ENCODE measurements at places on chromosomes 2 and 18.

DNA sequence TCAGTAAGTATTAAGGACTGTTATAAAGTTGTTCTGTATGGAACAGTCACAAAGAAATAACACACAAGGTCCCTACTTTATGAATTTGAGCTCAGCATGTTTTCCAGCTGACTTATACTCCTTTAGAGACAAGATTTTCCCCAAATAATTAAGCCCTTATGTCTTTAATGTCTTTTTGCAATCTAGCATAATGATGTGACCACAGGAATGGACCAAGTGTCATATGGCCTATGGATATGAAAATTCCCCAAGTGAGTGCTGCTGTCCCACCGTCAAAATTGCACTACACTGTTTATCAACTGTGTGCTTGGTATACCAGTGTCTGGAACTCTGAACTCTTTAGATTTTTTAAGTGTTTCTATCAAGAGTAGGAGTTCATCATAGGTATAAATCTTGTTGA lies 369.6 kb downstream of the PID1 start:
- no peak for DNase-seq

GRCh38 chr2:56291711-56292110 lies 107.9 kb downstream of the CCDC85A start:
- DNase-seq: no peak

DNA sequence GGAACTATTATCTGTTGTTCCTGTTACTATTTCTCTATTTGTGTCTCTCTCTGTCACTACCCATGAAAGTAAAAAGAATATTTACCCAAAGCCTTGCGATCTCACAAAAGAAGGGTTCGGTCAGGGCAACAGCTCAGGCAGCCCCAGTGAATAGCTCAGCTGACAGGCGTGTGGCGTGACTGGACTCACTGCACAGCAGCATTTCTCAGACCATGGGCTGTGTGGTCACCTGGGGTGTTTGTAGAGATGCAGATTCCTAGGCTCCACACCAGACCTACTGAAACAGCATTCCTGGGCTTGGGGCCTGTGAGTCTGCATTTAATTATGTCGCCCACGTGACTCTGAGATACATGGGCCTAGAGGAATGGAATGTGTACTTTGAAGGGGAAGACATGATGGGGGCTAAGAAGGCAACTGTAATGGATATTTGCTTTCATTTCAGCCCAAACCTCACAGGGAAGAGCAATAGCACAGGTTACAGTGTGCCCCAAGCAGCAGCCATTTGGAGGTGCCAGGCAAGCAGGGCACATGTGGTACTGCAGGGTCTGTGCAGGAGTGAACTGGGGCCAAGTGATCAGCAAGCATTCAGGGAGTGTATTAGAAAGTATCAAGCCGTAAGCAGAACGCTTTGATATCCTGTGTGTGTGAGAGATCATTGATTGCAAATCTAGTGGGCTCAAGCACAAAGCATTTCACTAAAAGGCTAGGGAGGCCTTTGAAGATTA lies 90.4 kb upstream of the RBMS1 start:
- no peak for DNase-seq

DNA sequence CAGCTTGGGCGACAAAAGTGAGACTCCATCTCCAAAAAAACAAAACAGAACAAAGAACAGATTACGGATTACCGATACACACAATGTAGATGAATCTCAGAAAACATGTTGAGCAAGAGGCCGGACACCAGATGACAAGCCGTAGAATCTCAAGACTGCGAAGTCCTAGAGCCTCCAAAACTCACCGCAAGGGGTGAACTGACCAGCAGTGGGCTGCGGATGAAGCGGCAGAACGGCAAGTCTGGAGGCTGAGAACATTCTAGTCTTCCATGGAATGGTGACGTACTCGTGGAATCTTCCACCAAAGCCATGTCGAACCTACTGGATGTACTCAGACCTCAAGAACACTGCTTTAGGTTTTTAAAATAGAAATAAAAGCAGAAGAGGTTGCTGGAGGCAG lies 198.8 kb downstream of the NDUFA10 start:
- no peak for DNase-seq

DNA sequence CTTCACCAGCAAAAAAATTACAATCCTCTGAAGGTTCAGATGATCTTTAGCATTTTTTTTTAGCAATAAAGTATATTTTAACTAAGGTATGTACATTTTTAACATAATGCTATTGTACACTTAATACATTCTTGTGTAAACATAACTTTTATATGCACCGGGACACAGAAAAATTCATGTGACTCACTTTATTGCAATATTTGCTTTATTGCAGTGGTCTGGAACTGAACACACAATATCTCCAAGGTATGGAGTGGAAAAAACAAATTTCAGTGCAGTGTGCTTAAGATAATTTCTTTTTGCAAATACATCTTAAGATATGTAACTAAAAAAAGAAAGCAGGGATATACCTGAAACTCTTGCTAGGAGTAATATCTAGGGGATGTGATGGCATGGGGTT lies 5.1 kb upstream of the TWSG1 start:
- DNase-seq: no peak

- DNase-seq: no peak
These were observed 290.2 kb downstream of the METTL4 start for GRCh38 chr18:2281086-2281485.

DNA sequence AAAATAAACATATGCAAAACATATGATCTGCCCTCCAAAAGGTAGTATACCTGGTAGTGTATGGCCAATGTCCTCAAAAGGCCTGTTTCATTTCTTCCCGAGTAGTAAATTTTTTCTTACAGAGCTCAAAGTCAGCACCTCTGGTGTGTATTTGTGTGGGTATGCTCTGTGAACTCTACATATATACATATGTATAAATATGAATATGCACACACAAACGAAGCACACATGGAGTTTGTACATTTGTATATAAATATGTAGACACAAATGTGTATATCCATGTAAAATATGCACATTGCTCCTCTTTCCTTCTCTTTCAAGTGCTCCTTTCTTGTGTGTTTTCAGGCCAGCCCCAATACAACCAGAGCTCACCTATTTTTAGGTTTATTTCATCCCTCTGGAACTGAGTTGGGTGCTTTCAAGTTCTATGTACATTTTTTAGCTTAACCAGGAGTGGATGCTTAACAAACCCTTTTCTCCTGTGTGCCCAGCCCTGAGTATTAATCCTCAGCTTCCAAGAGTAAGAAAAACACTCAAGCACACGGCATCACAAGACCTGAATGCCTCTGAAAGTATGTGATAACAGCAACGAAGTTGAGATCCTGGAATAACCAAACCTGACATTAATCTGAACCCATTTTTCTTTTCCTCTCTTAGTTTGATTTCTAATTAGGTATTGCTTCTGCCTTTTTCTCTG lies 12.2 kb upstream of the GALNT5 start:
- no peak for DNase-seq

GRCh38 chr2:37782155-37782673 lies 110.8 kb upstream of the CDC42EP3 start:
- no peak for DNase-seq

GRCh38 chr2:126586317-126586716 lies 69.6 kb upstream of the GYPC start:
- DNase-seq: no peak

DNA sequence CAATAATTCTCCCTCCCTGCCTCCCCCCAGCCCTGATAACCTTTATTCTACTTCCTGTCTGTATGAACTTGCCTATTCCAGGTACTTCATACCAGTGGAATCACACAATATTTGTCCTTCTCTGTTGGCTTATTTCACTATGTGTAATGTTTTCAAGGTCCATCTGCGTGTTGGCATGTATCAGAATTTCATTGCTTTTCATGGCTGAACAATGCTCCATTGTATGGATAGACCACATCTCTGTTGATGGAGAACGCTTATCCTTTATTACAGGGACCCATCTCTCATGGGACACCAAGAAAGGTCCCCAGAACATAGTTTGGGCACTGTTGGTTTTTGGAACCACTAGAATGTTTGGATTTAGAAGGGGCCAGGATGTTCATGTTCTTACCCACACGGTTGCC lies 40.2 kb downstream of the ATOH8 start:
- DNase-seq: no peak

DNA sequence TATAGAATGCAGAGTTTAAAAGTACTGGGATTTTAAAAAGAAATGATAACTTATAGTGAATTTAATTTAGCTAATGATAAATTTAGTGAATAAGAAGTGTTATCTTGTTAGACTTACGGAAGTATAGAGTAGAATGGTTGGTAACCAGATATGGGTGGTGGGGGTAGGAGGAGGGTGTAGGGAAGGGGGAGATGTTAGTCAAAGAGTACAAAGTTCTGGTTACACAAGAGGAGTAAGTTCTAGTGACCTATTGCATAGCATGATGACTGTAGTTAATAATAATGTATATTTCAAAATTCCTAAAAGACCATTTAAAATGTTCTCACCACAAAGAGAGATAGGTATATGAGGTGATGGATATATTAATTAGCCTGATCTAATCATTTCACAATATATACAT lies 184.8 kb upstream of the STON1 start:
- no peak for DNase-seq

- DNase-seq: peak; percentile 59
These were observed 927.0 kb upstream of the CRIM1 start for GRCh38 chr2:35428548-35428947.

DNA sequence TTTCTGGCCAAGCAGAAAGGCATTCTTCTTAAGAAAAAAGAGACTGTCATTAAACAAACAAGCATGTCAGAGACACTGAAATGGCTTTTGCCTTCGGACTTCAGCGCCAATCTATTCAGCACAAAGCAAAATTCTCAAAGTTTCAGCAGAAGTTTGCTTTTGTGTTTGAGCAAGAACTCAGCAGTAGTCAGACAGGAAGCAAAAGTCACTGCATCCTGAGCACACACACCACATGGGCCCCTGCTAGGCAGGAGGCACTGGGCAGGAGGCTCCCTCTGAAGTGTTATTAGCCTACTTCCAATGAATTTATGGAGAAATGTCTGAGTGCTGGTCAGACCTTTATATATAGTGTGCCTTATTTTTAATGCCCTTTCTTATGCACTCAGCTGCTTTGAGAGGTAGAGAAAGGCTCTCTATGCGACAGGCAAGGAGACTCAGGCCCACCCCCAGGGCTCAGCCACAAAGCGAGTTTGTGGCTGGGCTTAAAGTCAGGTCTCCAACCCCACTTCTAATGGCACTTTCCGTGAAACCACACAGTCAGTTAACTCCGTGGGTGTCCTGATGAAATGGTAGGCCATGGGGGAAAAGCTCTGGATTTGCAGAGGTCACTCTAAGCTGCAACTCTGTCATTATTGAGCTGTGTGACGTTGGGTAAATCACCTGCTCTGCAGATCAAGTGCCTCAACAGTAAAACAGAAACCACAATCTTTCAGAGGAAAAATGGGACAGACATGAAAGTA lies 161.0 kb upstream of the TMEM200C start:
- no peak for DNase-seq

DNA sequence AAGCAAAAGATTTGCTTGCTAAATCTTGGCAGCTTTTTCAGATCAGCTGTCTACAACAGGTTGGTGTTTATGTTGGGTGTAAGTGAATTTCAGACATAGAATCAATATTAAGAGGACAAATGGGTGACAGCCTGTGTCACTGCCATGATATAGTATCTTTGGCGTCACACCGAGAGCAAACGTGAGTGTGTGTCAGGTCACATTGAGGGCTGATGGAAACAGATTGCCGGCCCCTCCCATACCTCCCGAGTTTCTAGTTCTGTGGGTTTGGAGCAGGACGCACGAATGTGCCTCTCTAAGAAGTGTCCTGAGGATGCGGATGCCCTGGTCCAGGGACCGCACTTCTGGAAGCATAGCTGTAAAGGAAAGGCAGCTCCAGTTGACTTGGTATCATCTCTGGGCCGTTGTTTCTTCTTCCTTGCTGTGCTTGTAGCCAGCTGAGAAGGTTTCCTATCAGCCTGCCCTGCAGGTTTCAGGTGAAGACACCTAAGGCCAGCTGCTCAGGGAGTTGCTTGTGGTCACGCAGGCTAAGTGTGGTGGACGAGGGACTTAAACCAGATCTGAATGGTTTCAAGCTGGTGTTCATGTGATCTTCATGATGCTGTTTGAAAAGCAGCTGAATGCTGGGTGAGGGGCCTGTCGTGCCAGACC lies 6.4 kb downstream of the AGAP1 start:
- no peak for DNase-seq

DNA sequence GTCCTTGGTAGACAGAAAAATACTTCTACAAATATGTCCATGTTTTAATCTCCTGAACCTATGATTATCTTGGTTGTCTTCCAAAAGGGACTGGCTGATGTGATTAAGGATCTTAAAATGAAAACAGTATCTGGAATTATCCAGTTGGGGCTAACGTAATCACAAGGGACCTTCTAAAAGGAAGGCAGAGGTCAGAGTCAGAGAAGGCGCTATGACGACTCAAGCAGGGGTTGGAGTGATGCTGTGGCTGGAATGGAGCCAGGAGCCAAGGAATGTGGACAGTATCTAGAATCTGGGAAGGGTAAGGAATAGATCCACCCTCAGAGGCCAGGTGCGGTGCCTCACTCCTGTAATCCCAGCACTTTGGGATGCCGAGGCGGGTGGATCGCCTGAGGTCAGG lies 4.2 kb upstream of the USP14 start:
- DNase-seq: no peak

- no peak for DNase-seq
These were observed 57.2 kb downstream of the HS6ST1 start for GRCh38 chr2:128261245-128262128.

DNA sequence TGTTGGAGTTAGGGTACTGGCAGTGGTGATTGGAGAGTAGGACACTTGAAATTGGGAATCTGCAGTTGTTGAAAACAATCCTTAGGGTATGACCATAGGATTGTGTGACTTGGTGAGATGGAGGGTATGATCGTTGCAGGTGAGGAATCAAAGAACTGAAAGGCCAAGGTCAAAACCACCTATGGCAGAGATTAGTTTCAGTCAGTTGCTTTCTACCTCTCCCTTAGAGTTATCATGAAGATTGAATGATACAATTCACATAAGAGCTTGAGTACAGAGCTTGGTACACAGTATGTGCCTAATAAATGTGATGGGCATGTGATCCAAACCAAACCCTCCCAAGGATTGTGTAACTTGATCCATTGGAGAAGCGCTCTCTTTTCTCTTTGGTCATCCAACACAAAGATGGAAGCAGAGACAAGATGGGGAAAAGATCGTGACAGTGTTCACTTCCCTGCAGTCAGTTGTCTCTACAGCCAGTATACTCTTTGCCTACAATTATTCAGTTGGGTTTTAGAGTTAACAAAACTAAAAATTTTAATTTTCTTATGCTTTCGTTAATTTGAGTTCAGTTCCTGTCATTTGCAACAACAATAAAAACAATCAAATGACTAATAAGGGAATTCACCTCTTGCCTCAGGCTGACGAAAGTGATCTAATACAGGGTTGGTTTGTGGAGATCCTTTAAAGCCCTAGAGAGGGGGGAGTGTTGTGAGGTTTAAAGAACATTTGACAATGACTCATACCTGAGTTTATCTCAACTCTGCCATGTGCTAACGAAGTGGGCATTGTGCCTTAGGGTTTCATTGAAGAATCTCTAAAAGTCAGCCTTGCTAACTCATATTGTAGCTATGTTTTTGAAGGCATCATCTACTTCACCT lies 14.8 kb upstream of the SMAD2 start:
- no peak for DNase-seq

- DNase-seq: no peak
These were observed 12.2 kb downstream of the DOK1 start for GRCh38 chr2:74566754-74567085.

GRCh38 chr2:64273524-64274398 lies 129.5 kb upstream of the PELI1 start:
- DNase-seq: no peak

Data from nephron progenitor cell (in vitro differentiated cells).